ENCODE measurements at places on chromosomes 6 and 20. TPM values are rescaled to one million over a fixed set of nuclear protein-coding genes. Genes with fewer than 3 reads are reported as not detected.

DNA sequence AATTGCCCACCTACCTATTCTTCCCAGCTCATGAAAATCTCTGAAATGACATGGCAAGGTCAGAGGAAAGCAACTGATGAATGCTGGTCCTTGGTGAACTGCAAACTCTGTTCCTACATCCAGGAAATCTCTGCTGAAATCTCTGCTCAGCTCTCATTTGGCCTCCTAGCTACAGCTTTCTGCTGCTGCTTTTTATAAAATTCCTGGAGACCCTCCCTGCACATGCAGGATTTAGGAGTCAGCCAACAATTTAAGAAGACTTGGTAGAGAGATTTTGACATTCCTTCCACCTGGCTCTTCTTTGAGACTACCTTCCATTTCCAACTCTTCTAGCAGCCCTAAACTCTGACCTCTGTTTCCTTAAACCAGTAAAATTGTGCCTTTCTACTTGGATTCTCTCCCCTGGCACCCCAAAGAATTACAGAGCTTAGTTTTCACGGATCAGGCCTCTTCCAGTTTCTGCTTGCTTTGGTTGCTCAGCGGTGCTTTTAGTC, 55.5 kb downstream of the PDE7B start:
- DNase-seq = no peak

DNA sequence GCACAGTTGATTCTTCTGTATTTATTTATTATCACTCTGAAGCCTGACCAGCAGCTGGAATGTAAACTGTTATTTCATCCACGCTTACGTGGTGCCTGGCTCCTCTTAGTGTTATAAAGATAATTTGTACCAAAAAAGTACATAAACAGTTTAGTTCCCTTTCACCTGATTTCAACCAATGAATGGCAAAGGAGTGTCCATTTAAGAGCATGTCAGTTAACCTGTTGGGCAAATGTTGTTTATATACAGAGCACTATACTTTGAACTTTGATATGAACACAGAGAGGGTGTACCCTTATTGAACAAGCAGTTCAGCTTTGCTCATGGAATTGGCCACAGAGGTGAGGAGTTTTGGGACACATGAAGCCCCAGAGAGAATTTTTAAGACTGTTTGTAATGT, 7.2 kb upstream of the CTCFL start:
- no peak for DNase-seq

GRCh38 chr6:71675386-71675785, 211.0 kb upstream of the RIMS1 start:
- no peak for DNase-seq

DNA sequence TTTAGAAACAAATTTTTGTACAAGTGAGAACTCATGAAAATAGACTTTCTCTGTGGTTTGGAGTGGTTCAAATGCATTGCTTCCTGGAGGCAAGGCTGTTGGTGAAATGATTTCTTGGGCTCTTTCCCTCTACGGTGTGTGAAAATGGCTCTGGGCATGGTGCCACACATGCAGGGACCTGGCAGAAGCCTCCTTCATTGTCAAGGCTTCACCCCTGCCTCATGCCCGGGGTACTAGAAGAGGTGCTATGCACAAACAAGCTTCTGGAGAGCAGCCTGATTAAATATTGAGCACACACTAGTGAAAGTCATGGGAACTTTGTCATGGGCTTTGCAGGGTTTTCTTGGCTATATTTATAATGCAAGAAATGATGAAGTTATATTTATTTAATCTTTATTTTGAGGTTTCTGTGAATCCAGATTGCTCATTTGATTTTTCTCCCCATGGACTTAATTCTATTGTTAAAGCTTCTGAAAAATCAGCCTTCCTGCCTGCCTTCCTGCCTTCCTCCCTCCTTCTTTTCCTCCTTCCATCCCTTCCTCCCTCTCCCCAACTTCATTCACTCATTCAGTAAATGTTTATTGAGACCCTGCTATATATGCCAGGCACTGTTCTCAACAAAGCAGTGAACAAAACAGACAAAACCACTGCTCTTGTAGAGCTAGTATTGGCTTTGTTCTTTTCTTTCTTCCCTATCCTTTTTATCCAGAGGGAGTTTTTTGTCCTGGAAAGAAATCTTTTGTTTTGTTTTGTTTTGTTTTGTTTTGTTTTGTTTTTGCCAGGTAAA, 21.0 kb downstream of the C6orf89 start:
- DNase-seq = no peak

- no peak for DNase-seq
Measured at GRCh38 chr6:43277643-43278523, 20.2 kb upstream of the SLC22A7 start.

GRCh38 chr6:35603326-35604202, 85.2 kb downstream of the FKBP5 start:
- no peak for DNase-seq

- no peak for DNase-seq
Measured at GRCh38 chr6:53309901-53310300, 38.8 kb downstream of the ELOVL5 start.

GRCh38 chr6:21340573-21340972, 253.0 kb upstream of the SOX4 start:
- DNase-seq = no peak

DNA sequence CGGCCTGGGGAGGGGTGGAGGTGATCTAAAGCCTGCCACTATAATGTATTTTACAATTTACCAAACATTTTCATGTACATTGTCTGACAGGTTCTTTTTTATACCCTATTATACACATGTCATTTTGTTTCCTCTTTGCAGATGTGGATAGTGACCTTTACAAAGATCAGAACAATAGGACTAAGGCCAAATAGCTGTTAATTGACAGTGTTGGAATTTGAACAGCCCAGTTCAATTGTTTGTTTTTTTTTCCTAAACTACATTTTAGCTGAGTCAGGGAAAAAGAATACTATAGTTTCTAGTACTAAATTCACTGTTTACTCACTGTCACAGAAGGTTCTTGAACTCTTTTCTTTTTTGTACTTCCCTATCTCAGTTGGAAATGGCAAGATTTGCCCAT, 40.2 kb downstream of the PGM3 start:
- DNase-seq = no peak

MAPK13 gene
- total RNA-seq = 29.5 TPM

DNA sequence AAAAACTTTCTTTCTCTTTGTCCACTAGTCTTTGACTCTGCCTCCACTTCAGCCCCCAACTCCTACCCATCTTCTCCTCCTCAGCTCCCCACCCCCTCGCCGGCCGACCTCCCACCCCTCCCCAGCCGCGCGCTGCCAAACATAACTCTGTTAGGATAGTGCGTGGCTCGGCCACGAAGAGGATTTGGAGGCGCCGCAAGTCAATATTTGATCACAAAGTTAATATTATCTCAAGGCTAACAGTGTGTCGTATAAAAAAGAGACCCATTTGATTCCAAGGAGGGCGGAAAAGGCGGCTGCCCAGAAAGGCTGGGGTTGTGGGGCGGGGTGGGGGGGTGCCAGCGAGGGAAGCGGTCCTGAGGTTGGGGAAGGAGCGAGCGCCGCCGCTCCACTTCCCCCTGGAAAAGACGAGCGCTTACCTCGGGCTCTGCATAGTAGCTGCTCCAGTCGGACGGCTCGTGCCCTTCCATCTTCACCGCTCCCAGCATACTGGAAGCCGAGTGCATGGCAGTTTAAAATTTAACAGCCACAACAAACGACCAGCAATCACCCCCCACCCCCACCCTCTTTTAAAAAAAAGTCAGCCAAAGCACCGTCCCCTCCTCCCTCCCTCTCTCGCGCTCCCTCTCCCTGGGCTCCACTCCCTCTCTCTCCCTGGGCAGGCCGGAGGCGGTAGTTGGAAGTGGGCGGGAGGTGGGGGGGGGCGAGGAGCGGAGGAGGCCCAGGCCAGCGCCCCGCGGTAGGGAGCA, 425 bp downstream of the FOXA2 start:
- DNase-seq = no peak

DNA sequence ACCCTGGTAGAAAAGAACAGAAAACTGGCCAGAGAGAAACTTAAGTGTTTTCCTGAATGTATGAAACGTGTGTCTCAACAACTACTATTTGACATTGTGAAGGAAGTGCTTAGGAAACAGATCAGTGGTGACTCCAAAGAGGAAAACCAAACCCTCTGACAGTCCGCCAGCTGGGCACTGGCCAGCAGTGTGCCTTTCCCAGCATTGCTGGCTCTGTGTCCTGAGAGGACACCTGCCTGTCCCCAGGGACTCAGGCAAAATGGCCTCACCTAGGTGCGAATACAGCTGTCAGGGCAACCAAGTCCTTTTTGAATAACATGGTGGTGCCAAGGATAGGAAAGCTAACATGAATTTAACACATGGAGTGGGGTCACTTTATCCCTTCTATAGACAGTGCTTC, 72.5 kb downstream of the NDUFAF5 start:
- DNase-seq = no peak
